ENCODE measurements at places on chromosomes 7 and 10.

- DNase-seq, result no peak
Measured at GRCh38 chr7:73544678-73545077, 12.8 kb downstream of the BCL7B start.

DNA sequence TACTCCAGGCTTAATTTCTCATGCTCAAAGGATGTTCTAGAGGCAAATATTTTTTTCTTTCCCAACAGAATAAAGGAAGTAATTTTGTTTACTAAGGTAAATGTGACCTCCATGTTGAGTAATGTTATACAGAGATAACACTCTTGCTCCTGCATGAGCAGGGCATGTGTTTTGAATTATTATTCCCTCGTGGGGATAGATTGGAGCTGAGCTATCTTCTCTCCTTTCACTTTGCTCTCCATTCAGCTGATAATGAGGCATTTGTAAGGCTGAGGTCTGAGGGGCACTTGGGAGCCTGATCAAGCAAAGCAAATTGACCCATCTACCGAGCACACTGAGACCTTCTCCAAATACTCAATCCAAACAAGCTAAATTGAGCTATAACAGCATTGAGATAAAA lies 50.7 kb upstream of the GHITM start:
- DNase-seq, result no peak

- no peak for DNase-seq
Measured at GRCh38 chr10:112053895-112054294, 129.7 kb downstream of the GPAM start.

GRCh38 chr10:79981450-79982361 lies 32.8 kb upstream of the SFTPD start:
- peak; percentile 74 for DNase-seq

- no peak for DNase-seq
Measured at GRCh38 chr7:144622745-144623144, 213.1 kb downstream of the TPK1 start.

GRCh38 chr7:86320889-86321288 lies 322.8 kb upstream of the GRM3 start:
- DNase-seq, result no peak

GRCh38 chr10:35426657-35427056 lies 90.3 kb downstream of the CCNY start:
- DNase-seq, result no peak

- DNase-seq, result peak; percentile 46
Measured at GRCh38 chr10:44334091-44334490, 50.8 kb downstream of the CXCL12 start.

GRCh38 chr10:131652438-131653139 lies 248.2 kb upstream of the PPP2R2D start:
- DNase-seq, result no peak

DNA sequence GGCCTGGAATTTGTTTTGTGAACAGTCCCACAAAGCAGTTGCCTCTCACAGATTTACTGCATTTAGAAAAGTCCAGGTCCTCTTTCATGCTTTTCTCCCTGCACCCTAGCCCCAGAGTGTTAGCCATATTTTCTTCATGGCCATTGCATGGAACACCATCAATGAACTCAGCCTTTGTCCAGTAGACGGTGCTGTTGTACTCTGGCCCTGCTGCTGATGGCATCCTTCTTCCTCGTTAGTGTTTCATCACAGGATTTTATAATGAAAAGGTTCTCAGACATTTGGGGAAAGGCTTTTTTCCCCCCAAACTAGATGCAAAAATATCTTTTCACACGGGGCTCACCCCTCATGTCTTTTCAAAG lies 93.0 kb upstream of the SLC25A13 start:
- DNase-seq, result no peak

DNA sequence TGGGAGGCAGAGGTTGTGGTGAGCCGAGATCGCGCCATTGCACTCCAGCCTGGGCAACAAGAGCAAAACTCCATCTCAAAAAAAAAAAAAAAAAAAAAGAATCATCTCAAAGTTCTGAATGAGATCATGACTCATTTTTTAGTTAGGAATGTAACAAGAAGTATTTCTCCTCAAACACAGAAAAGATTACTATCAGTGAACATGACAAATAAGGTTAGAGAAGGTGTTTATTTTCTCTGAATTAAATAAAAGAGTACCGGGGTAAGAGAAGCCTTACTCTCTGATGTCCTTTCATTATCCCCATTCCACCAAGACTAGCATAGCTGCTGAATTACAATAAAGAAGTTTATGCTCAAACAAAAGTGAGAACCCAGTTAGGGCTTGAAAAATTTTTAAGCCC lies 50.1 kb downstream of the IPMK start:
- DNase-seq, result no peak

DNA sequence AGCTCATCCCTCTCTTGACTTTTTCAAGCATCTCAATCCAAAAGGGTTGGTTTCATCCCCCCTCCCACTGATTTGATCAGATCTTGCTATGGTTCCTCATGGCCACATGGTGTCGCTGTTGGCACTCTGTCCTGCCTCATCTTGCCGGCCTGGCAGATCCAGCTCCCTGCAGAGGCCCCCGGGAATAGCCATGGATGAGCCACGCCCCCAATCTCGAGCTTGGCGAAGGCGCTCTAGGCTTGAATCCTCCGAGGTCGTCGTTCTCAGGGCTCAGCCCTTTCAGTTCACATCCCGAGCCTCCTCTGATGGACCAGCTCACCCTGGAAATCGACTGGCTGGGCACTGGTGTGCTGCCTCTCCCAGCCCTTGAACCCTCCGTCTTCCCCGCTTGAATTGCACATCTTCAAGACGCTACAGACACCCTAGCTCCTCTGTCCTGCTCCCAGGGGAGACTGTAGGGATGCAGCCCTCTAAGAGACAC lies 628.7 kb downstream of the TYW1 start:
- peak; percentile 64 for DNase-seq

DNA sequence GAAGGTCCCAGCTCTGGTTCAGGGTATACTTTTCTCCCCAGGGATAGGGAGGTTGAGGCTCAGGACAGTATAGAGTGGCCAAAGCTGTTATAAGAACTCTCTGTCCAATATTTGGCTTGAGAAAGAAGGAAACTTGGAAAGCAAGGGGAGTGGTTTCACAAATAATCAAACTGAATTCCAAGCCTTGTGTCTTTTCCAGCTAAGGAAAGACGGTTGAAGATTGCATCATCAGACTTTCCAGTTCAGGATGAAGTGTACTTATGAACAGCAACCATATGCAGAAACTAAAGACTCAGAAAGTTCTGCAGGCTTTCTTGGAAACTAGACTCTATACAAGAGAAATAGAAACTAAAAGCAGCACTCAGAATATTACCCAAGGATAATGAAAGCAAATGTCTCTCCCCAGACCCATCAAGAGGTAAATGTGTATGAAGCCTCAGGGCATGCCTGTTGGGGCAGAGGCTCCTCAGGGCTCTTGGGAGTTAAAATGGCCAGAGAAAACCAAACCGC lies 46.4 kb downstream of the RAMP3 start:
- DNase-seq, result no peak

- no peak for DNase-seq
Measured at GRCh38 chr7:23594879-23595604, 2.1 kb upstream of the CCDC126 start.

DNA sequence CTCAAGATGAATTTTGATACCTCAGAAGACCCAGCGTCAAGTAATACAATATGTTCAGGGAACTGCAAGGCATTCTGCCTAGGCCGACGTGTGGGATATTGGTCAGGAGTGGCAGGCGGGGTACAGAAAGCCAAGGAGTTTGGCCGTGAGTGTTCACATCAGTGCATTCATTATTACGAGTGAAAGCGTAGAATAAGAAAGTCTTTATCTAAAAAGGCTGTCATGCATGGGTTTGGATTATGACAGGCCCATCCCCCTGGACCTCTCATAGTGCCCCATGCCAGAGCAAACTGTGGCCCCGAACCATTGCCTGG lies 7.5 kb downstream of the AIMP2 start:
- no peak for DNase-seq

DNA sequence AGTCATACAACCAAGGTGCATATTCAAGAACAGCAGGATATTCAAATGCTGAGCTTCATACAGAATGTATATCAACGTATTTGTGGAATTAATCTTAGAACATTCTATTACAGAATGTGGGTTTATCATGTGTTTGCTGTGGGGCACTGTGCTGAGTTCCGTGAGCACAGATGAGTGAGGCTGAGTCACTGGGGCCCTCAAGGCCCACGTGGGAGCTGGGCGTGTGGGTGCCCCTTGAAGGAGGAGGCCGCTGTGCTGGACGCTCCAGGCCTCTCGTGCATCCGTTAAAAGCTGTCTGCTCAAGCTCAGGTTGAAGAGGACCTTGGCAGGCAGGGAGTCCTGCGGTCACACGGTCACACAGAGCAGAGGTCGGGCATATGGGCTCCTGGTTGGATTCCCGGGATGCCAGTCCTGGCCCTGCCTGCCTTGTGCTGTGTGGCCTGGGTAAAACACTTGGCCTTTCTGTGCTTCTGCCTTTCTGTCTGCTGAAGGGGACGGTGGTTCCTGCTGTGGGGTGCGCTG lies 70.1 kb downstream of the GLRX3 start:
- DNase-seq, result no peak

DNA sequence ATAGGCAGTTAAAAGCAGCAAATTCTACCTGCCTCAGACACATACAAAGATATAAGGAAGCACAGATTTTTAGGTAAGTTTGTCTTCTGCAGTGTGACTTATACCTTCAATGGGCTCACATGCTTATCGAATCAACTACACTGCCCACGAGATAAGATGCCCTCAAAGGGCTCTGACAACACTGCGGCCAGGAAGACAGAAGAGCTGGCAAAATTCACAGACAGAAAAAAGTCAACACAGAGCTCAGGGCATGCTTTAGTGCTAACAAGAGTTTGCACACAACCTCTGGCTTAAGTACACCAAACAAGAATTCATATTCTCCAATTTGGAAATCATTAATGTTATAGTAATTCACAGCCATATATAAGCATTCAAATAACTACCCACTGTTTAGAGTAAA lies 62.3 kb downstream of the LARP4B start:
- no peak for DNase-seq

- DNase-seq, result no peak
Measured at GRCh38 chr7:22430457-22430856, 69.5 kb downstream of the STEAP1B start.

GRCh38 chr10:128779416-128779815 lies 653.2 kb upstream of the MKI67 start:
- no peak for DNase-seq

DNA sequence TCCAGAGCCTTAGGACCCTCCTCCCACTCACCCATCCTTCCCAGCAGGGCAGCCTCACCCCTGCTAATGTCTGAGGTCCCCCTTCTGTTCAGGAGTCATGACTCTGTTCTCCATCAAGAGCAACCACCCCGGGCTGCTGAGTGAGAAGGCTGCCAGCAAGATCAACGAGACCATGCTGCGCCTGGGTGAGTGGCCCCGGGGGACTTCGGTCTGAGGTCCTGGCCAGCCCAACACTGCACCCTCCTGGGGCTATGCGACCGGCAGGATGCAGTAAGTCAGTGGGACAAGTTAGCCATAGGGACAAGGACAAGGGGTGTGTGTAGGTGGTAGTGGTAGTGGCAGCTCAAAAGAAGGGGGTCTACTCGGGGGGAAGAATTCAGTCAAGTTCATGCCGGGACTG lies 16.2 kb upstream of the AHCYL2 start:
- no peak for DNase-seq

DNA sequence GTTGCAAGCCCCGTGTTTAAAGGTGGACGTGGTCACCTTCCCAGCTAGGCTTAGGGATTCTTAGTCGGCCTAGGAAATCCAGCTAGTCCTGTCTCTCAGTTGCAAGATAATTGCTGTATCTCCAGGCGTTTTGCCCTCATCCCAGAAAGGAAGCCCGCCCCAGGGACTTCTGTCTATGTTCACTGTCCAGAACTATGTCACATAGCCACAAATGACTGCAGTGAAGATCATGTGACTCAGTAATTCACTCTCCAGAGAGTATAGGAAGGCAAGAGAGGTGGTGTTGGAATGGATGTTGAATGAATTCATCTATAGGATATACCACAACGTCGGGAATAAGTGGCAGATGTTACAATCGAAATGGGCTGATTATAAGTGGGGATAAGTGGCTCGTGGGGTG lies 349 bp upstream of the ERVW-1 start:
- DNase-seq, result no peak

DNA sequence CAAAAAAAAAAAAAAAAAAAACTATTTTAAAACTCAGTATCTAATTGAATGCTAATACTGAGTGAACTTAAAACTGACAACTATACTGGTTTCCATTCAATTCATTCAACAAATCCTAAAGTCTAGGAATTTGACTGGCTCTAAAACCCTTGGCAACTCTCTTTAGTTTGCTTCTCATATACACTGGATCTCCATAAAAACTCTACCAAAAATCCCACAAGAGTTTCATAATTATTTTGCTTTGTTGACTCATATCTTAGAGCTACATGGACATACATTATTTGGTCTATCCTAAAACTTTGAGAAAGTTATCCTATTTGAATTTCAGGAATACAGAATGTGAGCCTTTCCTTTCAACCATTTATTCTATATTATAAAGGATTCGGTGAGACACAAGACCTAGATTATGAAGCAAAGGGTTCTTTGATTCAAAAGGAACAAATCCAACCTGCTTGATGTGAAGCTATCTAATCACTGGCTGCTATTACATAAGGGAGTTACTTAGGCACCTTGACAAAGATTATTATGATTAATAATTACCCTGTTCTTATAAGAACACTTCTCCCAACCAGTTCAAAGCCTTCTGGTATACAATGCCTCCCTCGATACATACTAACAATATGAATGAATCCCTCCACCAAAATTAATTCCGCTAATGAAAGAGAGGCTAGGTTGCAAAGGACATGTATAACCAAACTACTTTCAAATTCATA lies 15.8 kb upstream of the KMT2E start:
- DNase-seq, result no peak

- no peak for DNase-seq
Measured at GRCh38 chr10:130635528-130635927, 499.3 kb downstream of the GLRX3 start.

DNA sequence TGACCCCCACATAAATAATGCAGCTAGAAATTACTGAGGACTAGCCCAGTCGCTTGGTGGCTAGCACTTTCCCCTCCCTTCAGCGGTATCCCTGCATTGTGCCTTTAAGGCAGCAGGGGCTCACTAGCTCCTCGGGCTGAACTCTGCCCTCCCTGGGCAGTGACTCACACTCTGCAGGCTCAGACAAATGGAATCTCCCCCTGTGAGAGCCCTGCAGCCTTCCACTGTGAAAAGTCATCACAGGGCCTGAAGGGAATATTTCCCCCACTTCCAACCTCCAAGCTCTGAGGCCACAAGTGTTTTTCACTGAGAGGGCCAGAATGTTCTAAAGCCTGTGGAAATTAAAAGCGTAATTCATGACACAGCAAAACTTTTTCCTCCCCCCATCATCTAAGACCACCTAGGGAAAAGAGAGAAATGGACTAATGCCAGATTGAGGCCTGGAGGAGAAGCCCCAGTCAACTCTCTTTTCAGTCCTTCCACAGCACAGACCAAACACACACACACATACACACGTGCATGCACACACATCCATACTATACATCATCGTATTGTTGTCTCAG lies 93.6 kb upstream of the COL1A2 start:
- DNase-seq, result peak; percentile 43

- DNase-seq, result no peak
Measured at GRCh38 chr10:73044378-73045285, 52.0 kb downstream of the P4HA1 start.

DNA sequence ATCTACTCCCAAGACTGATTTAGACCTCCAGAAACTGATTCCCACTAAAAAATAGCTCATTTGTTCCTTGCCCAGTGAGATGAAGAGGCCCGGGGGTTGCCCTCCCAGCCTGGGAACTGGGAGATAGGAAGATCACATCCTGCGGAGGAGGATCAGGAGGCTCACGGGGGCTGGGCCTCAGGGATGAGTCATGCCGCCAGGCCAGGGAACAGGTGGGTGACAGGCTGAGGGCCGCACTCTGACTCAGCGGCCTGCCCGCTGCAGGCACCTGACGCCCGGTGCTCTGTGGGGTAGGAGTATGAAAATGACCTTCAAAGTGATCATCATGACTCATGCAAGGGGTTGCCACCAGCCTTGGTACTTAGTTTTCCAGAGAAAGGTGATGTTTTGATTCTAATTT lies 104.5 kb upstream of the ZPBP start:
- no peak for DNase-seq

All from ascending aorta (tissue), 2 donors.